ENCODE measurements at places on chromosomes 2 and 18.

GRCh38 chr2:26359886-26360473 lies 13.4 kb upstream of the ADGRF3 start:
- DNase-seq, result no peak

- DNase-seq, result no peak
Observed at GRCh38 chr2:165634282-165634681, 159.8 kb downstream of the GALNT3 start.

DNA sequence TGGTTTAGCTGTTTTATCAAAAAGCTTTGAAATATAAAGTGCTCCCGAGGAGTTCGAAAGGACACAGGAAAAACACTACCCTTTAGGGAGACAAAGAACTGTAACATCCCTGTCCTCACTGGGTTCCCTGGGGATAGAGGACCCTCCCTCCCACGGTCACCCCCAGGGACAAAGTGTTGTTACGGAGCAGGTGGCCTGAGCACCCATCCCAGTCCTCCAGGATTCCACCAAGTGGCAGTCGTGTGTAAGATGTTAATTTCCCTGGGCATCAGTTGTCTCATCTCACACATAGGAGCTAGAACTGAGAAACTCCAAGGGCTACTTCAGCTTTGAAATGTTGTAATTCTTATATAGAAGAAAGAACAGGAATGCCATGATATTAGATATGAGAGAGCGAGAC lies 137.7 kb downstream of the ALK start:
- no peak for DNase-seq

DNA sequence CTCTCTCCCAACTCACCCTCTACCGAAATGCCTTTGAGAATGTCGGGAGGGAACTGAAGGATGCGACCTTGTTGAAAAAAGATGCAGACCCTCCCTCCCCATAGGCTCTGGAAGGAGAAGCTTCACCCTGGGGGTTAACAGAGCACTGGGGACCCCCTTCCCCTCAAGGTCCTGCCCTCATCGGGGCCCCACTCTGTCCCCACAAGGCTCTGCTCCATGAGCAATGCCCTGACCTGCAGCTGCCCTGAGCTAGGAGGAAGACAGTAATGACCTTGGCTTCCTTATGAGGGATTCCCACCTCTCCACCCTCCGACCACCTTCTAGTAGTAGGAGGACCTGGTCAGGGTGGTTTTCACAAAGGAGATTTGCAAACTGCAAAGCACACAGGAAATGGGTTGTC lies 44.4 kb upstream of the HPCAL1 start:
- no peak for DNase-seq

DNA sequence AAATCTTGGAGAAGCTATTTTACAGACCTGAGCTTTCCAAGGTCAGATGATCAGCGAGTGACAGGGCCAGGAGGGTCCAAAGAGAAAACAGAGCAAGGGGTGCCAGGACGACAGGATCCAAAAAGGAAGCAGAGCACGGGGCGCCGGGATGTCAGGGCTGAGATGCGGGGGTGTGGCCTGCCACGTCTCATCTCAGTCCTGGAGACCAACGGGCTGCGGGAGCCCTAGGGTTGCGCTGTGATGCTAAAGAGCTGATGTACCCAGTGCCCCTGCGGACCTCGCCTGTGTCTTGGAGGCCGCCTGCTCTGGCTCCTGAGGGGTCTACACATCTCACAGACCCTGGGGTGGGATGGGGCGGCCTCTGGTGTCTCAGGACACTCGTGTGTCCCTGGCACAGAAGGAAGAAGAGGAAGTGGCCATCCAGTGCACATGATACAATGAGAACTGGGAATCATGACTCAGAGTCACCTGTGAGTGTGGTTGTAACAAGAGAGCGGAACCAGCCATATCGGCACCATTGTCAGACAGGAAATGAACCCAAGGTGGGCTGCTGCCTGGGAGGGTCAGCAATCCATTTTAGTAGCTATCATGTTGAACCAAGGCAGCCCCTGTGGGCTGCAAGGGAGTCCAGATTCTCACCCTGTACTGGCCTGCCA lies 97.8 kb downstream of the MYT1L start:
- no peak for DNase-seq

- no peak for DNase-seq
Observed at GRCh38 chr18:62175521-62175920, 11.3 kb downstream of the PIGN start.

DNA sequence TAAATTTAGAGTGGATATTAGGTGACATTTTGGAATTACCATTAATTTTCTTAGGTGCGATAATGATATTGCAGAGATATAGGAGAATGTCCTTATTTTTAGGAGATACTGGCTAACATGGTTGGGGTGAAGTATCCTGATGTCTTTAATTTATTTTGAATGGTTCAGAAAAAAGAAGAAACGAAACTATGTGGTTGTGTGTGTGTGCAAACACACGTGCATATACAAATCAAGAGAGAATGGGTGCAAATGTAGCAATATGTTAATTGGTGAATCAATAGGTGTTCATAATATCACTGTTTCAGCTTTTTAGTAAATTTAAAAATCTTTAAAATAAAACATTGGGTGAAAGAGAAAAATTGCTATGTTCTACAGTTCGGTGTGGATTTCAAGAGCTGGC lies 140.9 kb downstream of the DIS3L2 start:
- no peak for DNase-seq

GRCh38 chr18:6557770-6558248 lies 143.1 kb upstream of the L3MBTL4 start:
- no peak for DNase-seq

DNA sequence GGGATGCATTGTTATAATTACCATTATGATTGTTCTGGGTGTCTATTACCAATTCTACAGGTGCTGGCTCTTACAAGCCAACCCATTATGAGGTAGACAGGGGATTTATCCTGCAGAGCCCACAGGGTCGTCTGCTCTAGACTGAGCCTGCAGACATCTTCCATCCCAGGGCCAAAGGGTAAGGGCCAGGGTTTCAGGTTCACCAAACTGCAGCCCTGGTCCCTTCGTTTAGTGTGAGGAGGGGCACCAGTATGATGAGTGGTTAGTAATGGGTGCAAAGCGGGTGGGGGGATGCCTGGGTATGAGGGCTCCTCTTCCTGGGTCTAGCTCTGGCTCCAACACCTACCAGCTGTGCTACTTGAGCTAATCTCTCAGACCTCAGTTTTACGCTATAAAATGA lies 1.2 kb upstream of the ARID5A start:
- no peak for DNase-seq
